Astrocyte (in vitro differentiated cells and primary cell): ENCODE measurements at places on chromosomes 5 and 9. TPM values are rescaled to one million over a fixed set of nuclear protein-coding genes. Genes with fewer than 3 reads are reported as not detected.

SPATA31E1 gene
- not detected in 2 replicates for total RNA-seq

PCDHB16 gene
- 3.2 and 4.4 TPM in 2 replicates for total RNA-seq

DNA sequence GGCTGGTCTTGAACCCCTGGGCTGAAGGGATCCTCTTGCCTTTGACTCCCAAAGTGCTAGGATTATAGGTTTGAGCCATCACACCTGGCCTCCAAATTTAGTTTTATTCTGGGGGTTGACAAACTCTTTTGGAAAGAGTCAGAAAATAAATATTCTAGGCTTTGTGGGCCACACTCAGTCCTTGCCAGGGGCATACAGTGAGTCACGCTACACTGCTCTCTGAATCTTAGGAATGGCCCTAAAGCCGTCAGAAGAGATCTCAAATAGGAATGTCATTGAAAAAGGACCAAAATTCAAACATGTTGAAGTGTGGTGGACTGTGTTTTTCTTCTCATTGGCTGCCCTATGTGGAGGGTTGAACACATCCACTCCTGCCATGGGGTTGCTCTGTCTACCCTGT is 127.7 kb upstream of the BASP1 start:
- H3K27me3 ChIP-seq, result no peaks in the 10 kb centered on the region
- no peaks in the 10 kb centered on the region for H3K36me3 ChIP-seq
- no peak overlapping the region for H3K27ac ChIP-seq
- DNase-seq, result peak; percentile 57
- H3K4me3 ChIP-seq, result no peak overlapping the region

DNA sequence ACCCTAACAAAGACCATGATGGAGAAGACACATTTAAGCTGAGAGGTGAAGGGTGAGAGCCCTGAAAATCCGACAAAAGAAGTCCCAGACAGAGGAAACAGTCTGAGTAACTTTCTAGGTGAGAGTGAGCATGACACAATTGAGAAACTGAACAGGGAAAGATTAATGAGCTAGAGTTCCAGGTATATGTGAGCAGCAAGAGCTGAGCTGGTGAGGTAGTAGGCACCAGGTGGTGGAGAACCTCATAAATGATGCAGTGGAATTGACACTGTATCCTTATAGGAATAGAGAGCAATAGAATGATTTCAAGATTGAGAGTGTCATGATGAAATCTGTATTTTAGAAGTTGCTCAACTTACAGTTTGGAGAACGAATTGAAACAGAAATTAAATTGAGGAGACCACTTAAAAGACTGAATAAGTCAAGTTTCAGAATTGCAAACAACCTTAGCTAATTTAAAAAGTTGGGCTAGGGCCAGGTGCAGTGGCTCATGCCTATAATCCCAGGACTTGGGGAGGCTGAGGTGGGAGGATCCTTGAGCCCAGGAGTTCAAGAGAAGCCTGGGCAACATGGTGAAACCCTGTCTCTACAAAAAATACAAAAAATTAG is 89.8 kb downstream of the NREP start:
- no peaks in the 10 kb centered on the region for H3K36me3 ChIP-seq
- H3K27ac ChIP-seq, result no peak overlapping the region
- no peak overlapping the region for H3K4me3 ChIP-seq
- no peaks in the 10 kb centered on the region for H3K4me1 ChIP-seq
- no peak for DNase-seq

DNA sequence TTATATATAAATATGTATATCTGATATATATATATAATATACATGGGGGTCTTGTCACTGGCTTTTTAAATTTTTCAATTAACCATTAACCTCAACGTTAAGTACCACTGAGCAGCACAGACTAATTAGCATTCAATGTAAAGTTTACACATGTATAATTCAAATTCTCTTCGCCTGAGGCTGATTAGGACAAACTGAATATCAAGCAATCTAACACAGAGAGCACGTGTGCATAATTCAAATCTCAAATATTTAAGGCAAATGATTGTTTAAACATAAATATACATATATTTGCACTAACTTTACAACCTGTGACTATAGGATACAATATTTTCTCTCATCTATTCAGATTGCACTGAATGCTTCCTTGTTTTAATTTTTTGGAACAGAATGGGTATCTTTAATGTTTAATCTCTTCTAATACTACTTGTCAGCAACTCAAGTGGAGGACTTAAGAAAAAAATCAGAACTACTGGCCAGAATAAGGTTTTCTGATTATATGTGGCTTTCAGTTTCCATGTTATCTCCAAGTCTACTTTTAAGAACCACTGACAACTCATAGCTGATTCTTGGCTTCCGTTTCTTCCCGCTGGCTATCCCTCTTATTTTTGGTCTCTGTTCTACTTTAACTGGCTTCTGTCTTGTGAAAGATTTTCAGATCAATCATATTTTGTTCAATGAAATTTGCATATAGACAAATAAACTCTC is 204.8 kb downstream of the MLLT3 start:
- H3K4me1 ChIP-seq, result no peaks in the 10 kb centered on the region
- H3K27me3 ChIP-seq, result no peaks in the 10 kb centered on the region
- H3K36me3 ChIP-seq, result no peaks in the 10 kb centered on the region
- H3K4me3 ChIP-seq, result no peak overlapping the region

DNA sequence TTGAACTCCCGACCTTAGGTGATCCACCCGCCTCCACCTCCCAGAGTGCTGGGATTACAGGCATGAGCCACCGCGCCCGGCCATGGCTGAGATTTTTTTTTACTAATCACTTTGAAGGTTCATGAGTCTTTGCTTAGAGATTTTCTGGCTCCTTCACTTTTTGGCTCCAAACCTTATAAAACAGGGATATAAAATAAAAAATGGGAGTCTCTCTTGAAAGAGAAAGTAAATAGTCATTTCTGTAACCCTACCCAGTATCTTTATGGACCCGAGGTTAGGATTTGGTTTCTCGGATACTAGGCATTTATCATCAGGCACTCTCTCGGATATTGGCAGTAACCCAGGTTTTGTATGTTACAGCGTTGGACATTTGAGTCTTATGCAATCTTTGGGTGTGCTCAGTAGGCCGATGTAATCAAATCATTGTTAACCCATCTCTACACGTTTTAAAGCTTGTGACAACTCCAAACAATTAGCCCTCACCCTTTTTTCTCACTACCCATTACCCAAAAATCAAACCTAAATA is 25.3 kb downstream of the STXBP1 start:
- no peak overlapping the region for H3K4me3 ChIP-seq
- DNase-seq, result peak; percentile 66
- H3K27ac ChIP-seq, result no peak overlapping the region

DNA sequence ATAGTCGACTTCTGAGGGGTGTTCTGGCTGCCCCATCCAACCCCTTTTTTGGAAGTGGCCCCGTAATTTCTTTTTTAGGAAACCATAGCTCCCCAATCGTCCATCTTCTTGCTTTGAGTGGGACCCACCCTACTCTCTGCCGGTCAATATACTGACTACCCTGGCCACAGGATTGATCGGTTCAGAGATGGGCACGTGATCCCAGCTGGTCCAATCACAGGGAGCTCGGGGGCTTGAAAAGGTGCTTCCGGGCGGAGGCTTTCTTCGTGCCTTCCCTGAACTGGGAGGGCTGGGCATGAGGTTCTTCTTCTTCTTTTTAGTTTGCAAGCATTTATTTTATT is 78.7 kb upstream of the SH3PXD2B start:
- no peak overlapping the region for H3K4me3 ChIP-seq
- no peak overlapping the region for H3K27ac ChIP-seq
- peaks cover 7% of the 10 kb centered on the region for H3K27me3 ChIP-seq
- peaks cover 5% of the 10 kb centered on the region for H3K4me1 ChIP-seq

FOXD4L4 gene
- 0.14 TPM in 1 of 2 replicates, not detected in the other for total RNA-seq

GABRA1 gene
- 0.32 and 0.41 TPM in 2 replicates for total RNA-seq

PCDHGA6 gene
- total RNA-seq, result 0.22 and 0.41 TPM in 2 replicates

DNA sequence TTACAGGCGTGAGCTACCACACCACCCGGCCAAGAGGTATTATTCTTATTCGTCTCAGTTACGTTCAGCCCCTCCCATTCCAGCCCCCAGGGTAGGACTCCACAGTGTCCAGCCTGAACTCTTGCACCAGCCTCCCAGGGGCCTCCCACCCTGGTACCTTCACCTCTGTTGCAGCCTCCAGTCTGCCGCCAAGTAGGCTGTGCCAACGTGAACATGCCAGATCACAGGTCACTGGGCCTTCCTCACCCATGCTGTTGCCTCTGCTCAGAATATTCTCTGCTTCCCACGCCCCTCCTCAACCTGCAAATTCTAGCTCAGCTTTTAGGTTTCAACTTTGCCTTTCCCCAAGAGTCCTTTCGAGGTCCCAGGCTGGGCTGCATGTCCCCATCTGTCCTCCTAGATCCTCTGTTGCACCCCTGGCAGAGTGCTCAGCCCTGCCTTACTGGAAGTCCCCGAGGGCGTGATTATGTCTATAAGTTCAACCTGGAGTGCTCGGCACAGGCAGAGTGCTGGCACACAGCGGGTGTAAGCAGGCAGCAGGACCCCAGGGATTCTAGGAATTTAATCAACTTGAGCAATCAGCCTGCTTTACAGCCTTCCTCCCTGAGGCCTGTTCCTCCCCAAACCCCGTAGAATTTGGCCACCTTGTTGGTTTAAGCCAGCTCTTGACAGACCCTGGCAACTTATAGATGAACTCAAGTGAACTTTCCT is 13.1 kb upstream of the STXBP1 start:
- no peak overlapping the region for H3K4me3 ChIP-seq
- peaks cover 2% of the 10 kb centered on the region for H3K27me3 ChIP-seq
- H3K36me3 ChIP-seq, result no peaks in the 10 kb centered on the region
- no peak for DNase-seq
- H3K4me1 ChIP-seq, result no peaks in the 10 kb centered on the region
- H3K27ac ChIP-seq, result no peak overlapping the region

- no peaks in the 10 kb centered on the region for H3K36me3 ChIP-seq
- peak; percentile 65 for DNase-seq
- peak overlapping the region; percentile 93 for H3K4me3 ChIP-seq
These were observed 449 bp upstream of the PCSK5 start for GRCh38 chr9:75889977-75890471.

PCDHGB3 gene
- 0.10 and 0.14 TPM in 2 replicates for total RNA-seq

DNA sequence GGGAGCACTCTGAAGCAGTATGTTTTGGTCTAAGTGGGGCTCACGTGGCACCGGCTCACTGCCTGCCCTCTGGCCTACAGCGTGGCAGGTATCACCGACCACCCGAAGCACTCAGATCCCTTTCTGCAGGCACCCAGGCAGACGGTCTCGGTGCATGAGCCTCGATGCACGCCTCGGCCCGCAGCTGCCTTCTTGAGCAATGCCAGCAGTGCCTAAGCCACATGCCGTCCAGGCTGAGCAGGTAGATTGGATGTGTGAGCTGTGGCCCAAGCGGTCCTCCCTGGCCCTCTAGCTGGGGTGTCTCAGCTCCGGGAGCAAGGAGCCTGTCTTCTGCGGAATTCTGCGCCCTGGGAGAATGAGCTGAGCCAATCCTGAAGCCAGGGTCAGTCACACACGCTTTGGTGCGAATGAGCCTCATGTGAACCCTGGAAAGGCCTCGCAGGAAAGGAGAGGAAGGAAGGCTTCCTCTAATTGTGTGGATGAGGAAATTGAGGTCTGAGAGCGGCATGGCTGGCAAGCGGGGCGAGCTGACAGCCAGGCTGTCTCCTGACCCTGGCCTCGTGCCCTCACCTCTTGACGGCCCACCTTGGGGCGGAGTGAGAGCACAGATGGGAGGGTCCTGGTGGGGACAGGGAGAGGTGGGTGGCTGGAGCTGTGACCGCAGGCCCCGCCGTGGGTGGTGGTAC is 14.4 kb downstream of the RXRA start:
- peaks cover 19% of the 10 kb centered on the region for H3K4me1 ChIP-seq
- H3K4me3 ChIP-seq, result no peak overlapping the region
- no peaks in the 10 kb centered on the region for H3K27me3 ChIP-seq
- H3K36me3 ChIP-seq, result no peaks in the 10 kb centered on the region
- no peak overlapping the region for H3K27ac ChIP-seq
- DNase-seq, result no peak

DNA sequence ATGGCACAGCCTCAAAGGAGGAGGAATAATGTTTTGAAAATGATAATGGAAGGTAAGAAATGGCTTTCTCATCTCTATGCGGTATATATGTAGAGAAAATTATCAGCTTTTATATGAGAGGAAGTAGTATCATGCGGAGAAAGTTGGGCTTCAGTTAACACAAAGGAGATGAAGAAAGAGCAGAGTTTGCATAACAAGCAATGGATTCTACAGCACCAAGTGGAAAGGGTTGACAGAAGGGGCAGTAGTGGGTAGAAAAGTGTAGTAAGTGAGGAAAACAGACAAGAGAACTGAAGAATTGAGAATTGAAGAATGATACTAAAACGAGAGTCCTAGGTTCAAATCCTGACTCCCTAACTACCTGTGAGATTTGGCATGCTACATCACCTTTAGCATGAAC is 51.0 kb downstream of the GNG10 start:
- no peaks in the 10 kb centered on the region for H3K27me3 ChIP-seq
- H3K4me3 ChIP-seq, result no peak overlapping the region
- no peaks in the 10 kb centered on the region for H3K36me3 ChIP-seq
- no peak overlapping the region for H3K27ac ChIP-seq
- DNase-seq, result no peak

DNA sequence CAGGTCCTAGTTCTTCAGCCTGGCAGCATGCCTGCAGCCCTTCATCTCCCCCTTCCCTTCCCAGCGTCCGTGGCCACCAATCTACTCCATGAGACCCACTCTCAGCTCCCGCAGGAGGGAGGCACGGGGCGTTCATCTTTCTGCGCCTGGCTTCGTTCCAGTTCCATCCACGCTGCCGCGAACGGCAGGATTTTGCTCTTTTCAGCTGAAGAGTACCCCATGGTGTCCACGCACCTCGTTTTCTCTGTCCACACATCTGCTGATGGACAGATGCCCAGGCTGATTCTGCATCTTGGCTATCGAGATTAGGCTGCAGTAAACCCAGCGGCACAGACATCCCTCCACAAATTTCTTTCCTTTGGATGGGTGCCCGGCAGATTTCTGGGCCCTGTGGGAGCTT is 30.5 kb upstream of the NKD2 start:
- no peaks in the 10 kb centered on the region for H3K36me3 ChIP-seq
- peaks cover 26% of the 10 kb centered on the region for H3K27me3 ChIP-seq
- no peak for DNase-seq

PLK2 gene
- 260 and 368 TPM in 2 replicates for total RNA-seq

DNA sequence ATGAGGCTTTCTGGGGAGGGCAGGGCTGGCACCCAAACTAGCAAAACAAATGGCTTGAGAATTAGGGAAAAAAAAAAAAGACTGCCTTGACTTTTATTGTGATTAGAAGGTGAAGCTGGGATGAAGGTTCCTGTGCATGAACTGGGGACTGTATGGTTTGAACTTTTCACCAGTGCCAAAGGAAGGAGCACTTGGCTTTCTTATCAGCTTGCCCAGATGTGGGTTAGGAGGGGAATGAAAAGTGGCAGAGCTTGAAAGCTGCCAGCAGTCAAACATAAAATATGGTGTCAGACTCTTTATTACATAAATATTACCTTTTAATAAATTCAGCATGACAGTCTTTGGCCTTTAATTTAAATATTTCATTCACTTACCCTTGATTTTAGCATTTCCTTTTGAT is 182.5 kb downstream of the PSAT1 start:
- DNase-seq, result no peak
- H3K36me3 ChIP-seq, result no peaks in the 10 kb centered on the region
- H3K27me3 ChIP-seq, result no peaks in the 10 kb centered on the region
- no peaks in the 10 kb centered on the region for H3K4me1 ChIP-seq
- no peak overlapping the region for H3K4me3 ChIP-seq
